Neural progenitor cell (in vitro differentiated cells): ENCODE measurements at places on chromosomes 16 and 17. TPM values are rescaled to one million over a fixed set of nuclear protein-coding genes. Genes with fewer than 3 reads are reported as not detected.

Gene CASKIN1
- total RNA-seq = 1.6 and 9.0 TPM in 2 replicates

Gene SYT17
- 7.2 TPM in 2 replicates for total RNA-seq

Gene SYNGR3
- 4.4 and 8.7 TPM in 2 replicates for total RNA-seq

Gene CDRT4
- 7.7 and 18.2 TPM in 2 replicates for total RNA-seq

Gene DBNDD1
- total RNA-seq = 5.2 and 19.4 TPM in 2 replicates

Gene LPO
- total RNA-seq = not detected in 2 replicates

Gene EME1
- 26.6 and 31.3 TPM in 2 replicates for total RNA-seq

DNA sequence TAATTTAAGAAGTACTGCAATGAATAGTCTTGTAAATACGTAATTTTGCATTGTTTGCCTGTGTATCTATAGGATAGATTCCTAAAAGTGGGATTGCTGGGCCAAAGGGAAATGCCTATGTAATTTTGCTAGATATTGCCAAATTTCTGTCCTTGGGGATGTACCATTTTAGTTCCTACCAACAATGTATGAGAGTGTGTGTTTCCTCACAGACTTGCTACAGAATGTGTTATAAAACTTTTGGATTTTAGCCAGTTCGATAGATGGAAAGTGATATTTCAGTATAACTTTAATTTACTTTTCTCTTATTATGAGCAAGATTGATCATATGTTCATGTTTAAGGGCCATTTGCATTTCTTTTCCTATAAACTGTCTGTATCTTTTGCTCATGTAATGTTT lies 8.3 kb downstream of the TANGO6 start:
- H3K27me3 ChIP-seq = no peaks in the 10 kb centered on the region
- H3K36me3 ChIP-seq = no peaks in the 10 kb centered on the region
- DNase-seq = no peak
- no peaks in the 10 kb centered on the region for H3K4me1 ChIP-seq
- no peak overlapping the region for H3K27ac ChIP-seq

- peak; percentile 89 for DNase-seq
- H3K27ac ChIP-seq = no peak overlapping the region
- no peaks in the 10 kb centered on the region for H3K36me3 ChIP-seq
- peaks cover 4% of the 10 kb centered on the region for H3K4me1 ChIP-seq
These were observed 8.4 kb upstream of the TRPV2 start for GRCh38 chr17:16406742-16407674.

- H3K27ac ChIP-seq = no peak overlapping the region
- no peak overlapping the region for H3K4me3 ChIP-seq
- H3K36me3 ChIP-seq = no peaks in the 10 kb centered on the region
These were observed 17.1 kb downstream of the ITGB4 start for GRCh38 chr17:75738218-75738802.

- no peak for DNase-seq
- H3K36me3 ChIP-seq = no peaks in the 10 kb centered on the region
- no peaks in the 10 kb centered on the region for H3K27me3 ChIP-seq
- H3K4me3 ChIP-seq = no peak overlapping the region
- H3K4me1 ChIP-seq = no peaks in the 10 kb centered on the region
- no peak overlapping the region for H3K27ac ChIP-seq
These were observed 27.3 kb upstream of the VPS4A start for GRCh38 chr16:69283851-69284250.

DNA sequence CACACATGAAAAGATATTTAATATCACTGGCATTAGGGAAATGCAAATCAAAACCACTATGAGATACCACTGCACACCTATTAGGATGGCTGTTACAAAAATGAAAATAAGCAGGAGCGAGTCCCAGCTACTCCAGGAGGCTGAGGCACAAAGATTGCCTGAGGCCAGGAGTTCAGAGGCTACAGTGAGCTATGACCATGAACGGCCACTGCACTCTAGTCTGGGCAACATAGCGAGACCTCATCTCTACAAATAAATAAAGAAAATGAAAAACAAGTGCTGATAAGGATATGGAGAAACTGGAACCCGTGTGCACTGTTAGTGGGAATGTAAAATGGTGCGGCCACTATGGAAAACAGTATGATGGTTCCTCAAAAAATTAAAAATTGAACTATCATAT lies 23.6 kb downstream of the KIFC3 start:
- no peak overlapping the region for H3K4me3 ChIP-seq
- peaks cover 11% of the 10 kb centered on the region for H3K4me1 ChIP-seq
- H3K27me3 ChIP-seq = no peaks in the 10 kb centered on the region
- H3K36me3 ChIP-seq = no peaks in the 10 kb centered on the region

GRCh38 chr16:81384006-81384405 lies 60.6 kb upstream of the CMIP start:
- peaks cover 23% of the 10 kb centered on the region for H3K4me1 ChIP-seq
- peak overlapping the region; percentile 22 for H3K4me3 ChIP-seq
- no peaks in the 10 kb centered on the region for H3K36me3 ChIP-seq
- no peaks in the 10 kb centered on the region for H3K27me3 ChIP-seq

- H3K36me3 ChIP-seq = no peaks in the 10 kb centered on the region
- H3K4me3 ChIP-seq = no peak overlapping the region
- H3K27me3 ChIP-seq = no peaks in the 10 kb centered on the region
- H3K27ac ChIP-seq = no peak overlapping the region
- DNase-seq = no peak
- H3K4me1 ChIP-seq = no peaks in the 10 kb centered on the region
These were observed 79.3 kb downstream of the CACNG1 start for GRCh38 chr17:67123699-67124098.

DNA sequence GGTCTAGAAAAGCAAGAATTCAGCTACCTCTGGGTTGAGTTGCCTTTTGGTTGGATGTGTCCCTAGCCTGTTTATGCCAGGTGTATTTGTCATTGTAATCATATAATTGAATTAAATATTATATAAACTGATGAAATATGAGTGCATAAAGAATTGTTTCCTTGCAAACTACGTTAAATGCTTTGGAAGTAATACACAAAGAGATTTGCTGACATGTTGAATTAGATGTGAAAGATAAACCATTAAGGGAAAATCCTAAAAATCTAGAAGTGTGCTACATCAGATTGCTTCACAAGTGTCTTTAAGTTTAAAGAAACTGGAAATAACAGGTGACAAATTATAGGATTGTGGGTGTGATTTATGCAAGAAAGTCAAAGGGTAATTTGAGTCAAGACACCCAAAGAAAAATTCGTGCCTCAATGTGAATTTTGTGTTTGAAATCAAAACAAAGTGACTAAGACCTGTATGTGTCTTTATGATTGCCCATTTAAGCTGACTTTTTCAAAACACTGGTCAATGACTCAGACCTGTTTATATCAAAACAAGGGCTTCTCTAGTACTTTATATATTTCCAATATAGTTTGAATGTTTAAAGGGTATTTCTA lies 5.1 kb upstream of the PYY start:
- no peak overlapping the region for H3K4me3 ChIP-seq
- no peak for DNase-seq
- H3K36me3 ChIP-seq = no peaks in the 10 kb centered on the region
- peaks cover 17% of the 10 kb centered on the region for H3K27me3 ChIP-seq
- H3K4me1 ChIP-seq = no peaks in the 10 kb centered on the region

GRCh38 chr17:78256707-78257591 lies 25.5 kb downstream of the TMEM235 start:
- H3K36me3 ChIP-seq = no peaks in the 10 kb centered on the region
- H3K27ac ChIP-seq = no peak overlapping the region
- no peak overlapping the region for H3K4me3 ChIP-seq

DNA sequence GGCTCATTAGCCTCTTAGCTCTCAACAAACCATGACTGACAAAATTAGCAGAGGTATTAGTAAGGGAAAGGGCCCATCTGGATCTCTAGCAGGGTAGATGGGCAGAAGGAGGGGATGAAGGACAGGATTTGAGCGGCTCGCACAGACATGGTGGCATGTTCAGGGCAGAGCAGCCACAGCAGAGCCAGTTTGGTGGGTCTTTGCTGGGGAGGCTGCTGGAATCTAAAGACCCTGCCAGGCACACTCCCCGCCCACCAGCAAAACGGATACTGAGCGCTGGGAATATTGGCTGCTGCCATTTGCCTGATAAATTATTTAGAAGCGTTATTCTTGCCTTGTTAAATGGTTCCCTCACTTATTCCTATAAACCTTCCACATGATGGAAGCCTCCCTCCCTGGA lies 20.7 kb upstream of the NAT9 start:
- H3K4me3 ChIP-seq = no peak overlapping the region
- H3K27ac ChIP-seq = no peak overlapping the region
- no peaks in the 10 kb centered on the region for H3K27me3 ChIP-seq
- DNase-seq = no peak
- H3K4me1 ChIP-seq = no peaks in the 10 kb centered on the region

DNA sequence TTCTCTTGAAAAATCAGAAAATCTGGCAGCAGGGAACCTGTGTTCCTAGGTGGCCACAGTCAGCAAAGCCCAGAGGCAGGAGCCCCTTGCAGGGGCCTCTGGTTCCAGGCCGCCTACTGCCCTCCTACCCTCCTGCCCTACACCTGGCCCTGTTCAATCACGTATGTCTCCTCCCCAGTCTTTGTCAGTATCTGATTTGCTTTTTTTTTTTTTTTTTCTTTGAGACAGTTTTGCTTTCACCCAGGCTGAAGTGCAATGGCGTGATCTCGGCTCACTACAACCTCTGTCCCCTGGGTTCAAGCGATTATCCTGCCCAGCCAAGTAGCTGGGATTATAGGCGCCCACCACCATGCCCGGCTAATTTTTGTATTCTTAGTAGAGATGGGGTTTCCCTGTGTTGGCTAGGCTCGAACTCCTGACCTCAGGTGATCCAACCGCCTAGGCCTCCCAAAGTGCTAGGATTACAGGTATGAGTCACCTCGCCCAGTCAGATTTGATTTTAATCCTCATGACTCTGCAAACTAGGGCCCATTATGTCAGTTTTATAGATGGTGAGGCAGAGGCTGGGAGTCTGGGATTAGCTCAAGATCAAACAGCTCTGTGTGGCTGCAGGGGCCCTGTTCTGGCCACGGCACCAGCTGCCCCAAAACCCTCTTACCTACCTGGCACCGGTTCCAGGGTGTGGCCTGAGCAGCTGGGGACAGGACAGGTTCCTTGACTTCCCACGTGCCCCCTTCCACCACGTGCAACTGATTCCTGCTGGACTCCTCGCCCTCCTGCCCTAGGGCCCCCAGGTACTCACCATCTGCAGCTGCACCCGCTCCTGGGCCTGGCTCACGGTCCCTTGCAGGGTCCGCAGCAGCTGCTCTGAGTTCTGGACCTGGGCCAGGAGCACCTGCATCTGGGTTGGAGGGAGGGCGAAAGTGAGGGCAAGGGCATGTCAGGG lies 14.7 kb downstream of the RABEP2 start:
- no peak overlapping the region for H3K4me3 ChIP-seq
- no peaks in the 10 kb centered on the region for H3K36me3 ChIP-seq
- H3K4me1 ChIP-seq = no peaks in the 10 kb centered on the region

DNA sequence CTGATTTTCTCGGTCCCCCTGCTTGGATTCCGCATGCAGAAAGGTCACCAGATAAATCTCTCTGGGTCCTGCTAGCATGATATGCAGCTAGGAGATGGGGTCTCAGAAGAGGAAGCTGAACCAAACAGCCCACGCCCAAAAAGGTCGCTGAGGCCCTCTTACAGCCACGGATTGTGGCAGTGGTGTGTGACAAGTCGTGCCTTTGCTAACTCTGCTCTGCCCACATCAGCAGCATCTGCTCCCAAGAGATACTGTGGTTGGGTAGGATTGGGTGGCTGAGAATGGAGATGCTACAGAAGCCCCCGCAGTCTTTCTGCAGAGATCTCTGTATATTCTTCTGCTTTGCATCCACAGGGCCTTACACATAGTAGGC lies 15.2 kb upstream of the SKAP1 start:
- H3K4me1 ChIP-seq = no peaks in the 10 kb centered on the region
- H3K27me3 ChIP-seq = peaks cover 83% of the 10 kb centered on the region
- DNase-seq = no peak
- H3K4me3 ChIP-seq = no peak overlapping the region
- H3K36me3 ChIP-seq = no peaks in the 10 kb centered on the region

DNA sequence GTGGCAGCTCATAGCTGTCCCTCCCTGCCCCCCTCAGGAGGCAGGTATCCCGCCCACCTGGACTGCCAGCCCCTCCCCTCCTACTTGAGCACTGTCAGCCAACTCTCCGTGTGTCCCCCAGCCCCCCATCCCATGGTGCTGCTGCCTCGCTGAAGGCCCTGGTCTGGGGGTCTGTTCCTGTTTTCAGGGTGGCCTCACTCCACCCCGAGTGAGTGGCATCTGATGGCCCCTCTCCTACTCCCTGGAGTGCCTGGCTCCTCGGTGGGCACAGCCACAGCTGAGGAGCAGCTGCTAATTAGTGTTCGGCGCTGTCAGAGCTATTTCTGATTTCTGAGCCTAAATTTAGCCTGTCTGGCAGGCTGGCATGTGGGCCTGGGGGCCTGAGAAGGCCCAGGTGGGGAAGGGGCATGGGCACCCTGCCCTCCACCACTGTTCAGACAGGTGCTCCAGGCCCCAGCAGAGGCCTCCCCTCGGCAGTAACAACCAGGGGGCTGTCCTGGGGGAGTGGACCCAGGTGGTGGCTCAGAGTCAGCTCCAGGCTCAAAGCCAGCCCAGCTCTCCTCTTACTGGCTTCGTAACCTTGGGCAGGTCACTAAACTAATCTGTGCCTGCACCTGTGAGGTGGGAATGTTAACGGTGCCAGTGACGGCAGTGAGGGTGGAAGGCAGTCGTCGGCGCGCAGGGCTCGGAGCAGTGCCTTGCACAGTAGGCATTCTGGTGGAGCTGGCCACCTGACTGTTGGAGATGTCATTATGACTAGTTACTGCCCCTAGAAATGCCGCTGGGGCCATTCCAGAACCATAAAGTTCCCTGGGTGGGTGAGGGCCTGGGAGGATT lies 6.5 kb downstream of the FMNL1 start:
- DNase-seq = no peak
- H3K27me3 ChIP-seq = peaks cover 14% of the 10 kb centered on the region
- no peak overlapping the region for H3K27ac ChIP-seq
- H3K4me1 ChIP-seq = peaks cover 16% of the 10 kb centered on the region
- H3K36me3 ChIP-seq = no peaks in the 10 kb centered on the region
